ENCODE measurements at places on chromosomes 6 and 20.

GRCh38 chr20:62477669-62478455 lies 2.1 kb upstream of the GATA5 start:
- no peak for DNase-seq

- DNase-seq, result no peak
These were observed 154.6 kb downstream of the ZDHHC14 start for GRCh38 chr6:157535340-157536222.

- no peak for DNase-seq
These were observed 68.5 kb downstream of the FAM229B start for GRCh38 chr6:112155886-112156285.

DNA sequence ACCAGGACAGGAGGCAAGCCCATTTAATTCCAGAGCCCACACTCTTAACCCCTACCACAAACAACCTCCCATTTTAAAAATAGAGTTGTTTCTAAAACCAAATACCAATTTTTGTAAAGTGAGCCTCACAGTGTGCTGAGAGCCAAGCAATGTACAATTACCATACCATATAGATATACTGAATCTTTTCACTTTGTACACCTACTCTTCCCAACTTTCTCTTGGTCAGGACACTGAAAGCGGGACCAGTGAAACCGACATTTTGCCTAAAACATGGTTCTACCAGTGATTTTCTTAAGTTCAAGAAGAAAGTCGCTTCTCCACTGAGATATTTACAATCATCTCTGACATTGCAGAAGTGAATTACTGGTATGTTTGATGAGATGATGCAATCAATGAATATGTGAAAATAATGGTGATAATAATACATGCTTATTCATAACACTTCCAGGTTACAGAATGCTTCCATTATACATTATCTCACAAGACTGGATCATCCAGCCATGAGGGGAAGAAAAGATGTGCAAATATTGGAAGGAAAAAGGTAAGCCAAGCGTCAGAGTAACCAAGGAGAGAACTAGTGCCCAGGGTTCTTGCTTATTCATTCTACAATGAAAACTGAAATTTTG lies 74.1 kb downstream of the HIVEP2 start:
- DNase-seq, result no peak

- DNase-seq, result peak; percentile 34
These were observed 504.3 kb upstream of the SLC35B3 start for GRCh38 chr6:8939615-8940014.

DNA sequence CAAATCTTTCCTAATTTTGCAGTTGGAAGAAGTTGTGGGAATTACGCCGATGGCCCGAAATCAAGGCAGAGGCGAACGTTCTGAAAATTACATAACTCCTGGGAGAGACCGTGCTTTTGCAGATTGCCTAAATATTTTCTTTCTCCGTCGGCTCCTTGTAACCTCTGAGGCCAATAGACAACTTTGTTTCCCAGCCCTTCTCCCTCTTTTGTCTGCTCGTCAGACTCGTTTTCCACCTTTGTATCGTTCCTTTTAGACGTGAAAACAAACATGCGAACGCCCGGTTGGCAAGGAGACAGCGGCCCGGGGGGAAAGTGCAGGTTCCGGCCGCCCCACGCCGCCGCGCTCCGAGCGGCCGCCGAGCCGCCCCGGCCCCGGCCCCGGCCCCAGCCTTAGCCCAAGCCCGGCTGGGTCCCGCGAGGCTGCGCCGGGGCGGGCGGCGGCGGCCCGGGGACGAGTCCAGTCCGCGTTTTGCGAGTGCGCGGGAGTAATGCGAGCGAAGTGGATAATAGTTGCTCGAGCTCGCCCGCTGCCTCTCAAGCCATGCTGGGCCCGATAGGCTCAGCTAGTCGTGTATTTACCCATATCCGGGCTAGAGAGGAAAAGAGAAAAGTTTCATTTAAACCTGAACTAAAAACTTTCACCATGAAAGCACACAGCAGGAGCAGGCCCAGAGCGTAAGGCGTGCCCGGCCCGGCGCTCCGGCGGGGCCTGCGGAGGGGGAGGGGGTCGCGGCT lies at the start of gene ARID1B:
ARID1B (plus strand) TSS at position 539 of the 737 bp plus-strand sequence. CDS start 303 bp downstream, outside the sequence.
- DNase-seq, result peak; percentile 90

DNA sequence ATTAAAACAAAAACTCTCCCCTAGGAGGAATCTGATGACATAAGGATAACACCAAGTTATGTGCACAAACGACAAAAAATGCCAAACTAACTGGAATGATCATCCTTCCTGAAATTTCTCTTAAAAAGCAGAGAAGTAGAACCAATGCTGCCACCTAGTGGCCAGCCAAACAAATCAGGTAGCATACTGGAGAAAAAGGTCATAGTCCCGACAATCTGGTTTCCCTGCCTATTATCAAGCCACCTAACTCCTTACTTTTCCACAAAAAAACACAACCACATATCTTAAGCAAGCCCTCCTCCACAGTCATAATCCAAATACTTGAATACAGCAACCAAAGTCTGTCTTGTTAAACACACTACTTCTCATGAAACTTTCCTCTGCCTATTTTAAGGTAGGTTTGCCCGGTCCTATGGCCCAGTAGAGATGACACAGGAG lies 5.3 kb downstream of the OARD1 start:
- DNase-seq, result peak; percentile 64

- no peak for DNase-seq
These were observed 131.3 kb downstream of the PLCB4 start for GRCh38 chr20:9200196-9200595.

GRCh38 chr6:90424580-90424979 lies 127.9 kb upstream of the BACH2 start:
- no peak for DNase-seq

DNA sequence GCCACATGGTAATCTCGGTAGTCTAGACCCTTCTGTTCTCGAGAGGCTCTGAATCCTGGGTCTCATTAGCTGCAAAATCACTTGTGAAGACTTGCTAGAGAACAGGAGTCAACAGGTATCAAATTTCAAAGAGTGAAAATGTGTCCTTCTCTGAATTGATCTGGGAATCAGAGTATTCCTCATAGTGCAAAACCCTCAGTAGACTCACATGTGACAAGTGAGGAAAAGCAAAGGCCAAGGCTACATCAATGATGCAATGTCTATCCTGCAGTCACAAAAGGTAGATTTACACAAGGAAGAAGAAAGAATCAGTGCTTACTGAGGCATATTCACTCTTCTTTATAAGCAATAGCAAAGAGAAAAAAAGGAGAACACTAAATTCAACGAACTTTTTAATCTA lies 1220.0 kb upstream of the GJE1 start:
- no peak for DNase-seq

DNA sequence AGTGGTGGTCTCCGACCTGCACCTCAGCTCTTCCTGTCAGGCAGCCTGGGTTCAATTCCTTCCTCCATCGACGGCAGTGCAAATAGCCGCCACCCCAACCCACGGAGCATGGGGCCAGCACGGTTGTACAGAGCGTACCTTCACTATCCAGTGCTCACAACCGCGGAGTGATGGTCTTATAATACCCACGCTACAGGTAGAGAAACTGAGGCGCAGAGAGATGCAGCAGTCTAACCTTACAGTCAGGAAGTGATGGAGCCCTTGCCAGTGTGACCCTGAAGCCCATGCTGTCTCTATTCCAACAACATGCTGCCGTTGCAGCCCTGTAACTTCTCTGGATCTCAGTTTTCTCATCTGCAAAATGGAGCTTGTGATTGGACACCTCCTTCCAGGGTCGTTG lies 11.0 kb downstream of the SCRT2 start:
- no peak for DNase-seq

DNA sequence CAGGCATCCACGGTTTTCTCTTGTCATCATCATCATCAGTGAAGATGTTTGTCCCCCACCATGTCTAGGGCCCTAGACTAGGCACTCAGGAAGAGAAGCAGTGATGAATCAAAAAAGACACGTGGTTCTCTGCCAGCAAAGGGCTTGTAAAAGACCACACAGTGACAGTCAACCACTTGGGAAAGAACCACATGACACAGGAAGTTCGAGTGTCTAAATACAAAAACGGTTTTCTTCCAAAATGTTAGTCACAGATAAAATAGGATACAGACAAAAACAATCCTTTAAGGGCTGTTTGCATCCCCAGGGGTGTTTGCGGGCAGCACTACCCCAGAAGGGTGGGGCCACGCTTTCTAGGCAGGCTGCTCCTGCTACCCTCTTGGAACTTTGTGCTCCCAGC lies 356.8 kb upstream of the AGPAT4 start:
- DNase-seq, result no peak

GRCh38 chr6:43515808-43516207 lies 918 bp downstream of the YIPF3 start:
- no peak for DNase-seq

DNA sequence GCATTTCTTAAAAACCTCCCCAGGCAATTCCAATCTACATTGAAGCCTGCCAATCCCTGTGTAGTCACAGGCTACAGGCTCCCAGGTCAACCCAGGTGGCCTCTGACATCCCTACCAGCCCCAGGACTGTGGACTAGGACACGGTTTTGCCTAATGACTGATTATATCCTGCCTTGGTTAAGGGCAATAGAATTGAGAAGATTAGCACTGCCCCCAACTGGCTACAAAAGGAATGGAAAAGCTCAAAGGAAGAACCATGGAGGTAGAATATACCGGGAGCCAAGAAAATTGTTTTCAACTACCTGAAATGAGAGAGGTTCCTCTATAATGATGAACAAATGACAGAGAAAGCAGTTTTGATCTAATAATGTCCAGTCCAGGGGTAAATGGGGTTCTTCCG lies 421.1 kb upstream of the AGPAT4 start:
- no peak for DNase-seq

DNA sequence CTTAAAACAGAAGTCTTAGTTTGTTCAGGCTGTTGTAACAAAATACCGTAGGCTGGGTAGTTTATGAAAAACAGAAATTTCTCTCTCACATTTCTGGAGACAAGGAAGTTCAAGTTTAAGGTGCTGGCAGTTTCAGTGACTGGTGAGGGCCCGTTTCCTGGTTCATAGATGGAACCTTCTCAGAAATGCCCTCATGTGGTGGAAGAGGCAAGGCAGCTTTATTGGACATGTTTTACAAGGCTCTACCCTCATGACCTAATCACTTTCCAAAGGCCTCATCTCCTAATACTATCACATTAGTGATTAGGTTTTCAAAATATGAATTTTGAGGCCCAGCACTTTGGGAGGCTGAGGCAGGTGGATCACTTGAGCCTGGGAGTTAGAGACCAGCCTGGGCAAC lies 2.4 kb downstream of the HEBP2 start:
- DNase-seq, result no peak

GRCh38 chr20:61691978-61692377 lies 373.7 kb downstream of the TAF4 start:
- DNase-seq, result no peak

DNA sequence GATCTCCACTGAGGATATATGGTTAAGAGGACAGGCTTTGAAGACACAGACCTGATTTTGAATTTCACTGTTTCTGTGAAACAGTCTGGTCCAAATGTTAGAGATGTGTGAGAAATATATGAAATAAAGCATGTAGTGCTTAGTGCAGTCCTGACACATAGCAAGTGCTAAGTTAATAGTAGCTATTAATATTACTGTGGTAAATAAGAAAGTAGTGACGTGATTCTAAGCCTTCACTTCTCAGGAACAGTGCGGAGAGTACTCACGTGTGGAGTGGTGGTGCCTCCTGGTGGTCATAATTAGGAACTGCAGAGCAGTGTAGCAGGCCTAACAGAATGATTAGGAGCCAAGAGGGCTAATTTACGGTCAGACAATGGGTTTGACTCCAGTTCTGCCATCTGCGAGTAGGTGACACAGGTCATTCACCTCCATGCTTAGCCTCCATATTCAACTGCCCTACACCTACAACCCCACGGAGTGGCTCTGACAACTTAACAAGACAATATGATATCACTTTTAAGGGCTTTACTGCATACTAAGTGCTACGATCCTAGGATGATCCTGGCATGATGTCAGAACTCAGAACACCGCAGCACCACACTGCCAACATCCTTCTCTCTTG lies 106.2 kb downstream of the JPH2 start:
- peak; percentile 71 for DNase-seq

- DNase-seq, result no peak
These were observed 24.6 kb downstream of the CEBPB start for GRCh38 chr20:50215101-50215690.

DNA sequence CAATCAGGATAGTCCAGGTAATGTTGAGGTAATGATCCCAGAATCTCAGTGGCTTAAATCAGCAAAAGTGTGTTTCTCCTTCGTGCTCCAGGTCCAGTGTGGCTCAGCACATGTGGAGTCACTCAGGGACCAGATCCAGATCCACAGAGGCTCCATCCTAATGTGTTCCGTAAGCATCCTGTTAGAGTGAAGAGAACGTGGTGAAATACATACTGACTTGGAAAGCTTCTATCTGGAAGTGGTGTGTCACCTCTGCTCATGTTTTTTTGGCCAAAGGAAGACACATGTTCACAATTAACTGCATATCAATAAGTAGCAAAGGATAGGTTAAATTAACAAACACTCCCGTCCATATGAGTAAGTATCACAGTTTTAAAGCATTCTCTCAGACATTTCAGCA lies 26.8 kb upstream of the PREP start:
- DNase-seq, result no peak

- DNase-seq, result peak; percentile 56
These were observed 18.1 kb downstream of the ACSS1 start for GRCh38 chr20:25039697-25040437.
